Fibroblast of villous mesenchyme (primary cell): ENCODE measurements at places on chromosomes 3 and 15.

DNA sequence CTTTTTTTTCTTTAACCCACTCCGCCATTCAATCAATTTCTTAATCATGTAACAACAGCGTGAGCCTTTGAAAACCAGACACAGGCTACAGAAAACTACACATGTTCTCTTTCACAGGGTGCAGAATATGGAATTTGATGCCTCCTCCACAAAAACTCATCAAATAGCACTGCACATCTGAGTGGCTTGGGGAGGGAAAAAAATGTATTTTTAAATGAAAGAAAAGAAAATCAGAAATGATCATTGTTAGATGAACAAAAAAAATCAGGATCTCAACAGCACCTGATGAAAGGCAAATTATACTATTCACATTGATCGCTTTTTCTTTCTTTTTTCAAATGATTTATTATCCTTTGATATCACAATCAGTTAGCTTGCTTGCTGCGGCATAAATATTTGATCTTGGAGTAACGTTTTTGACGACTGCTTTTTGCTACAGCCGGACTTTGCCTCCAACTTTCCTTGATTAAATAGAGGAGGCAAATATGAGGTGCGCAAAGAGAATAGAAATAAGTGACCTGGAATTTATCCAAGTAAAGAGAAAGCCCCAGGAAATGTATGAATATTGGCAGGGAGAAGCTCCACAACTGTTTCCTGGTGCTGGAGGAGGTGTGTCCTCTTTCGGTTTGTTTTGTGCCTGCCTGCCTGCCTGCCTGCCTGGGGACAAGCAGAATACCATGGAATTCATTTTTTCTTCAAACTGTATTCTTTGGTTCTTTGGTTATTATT lies 63.1 kb downstream of the EDEM1 start:
- DNase-seq: no peak

- DNase-seq: peak; percentile 83
Measured at GRCh38 chr3:29693863-29694262, 413.0 kb downstream of the RBMS3 start.

GRCh38 chr3:12445523-12446240 lies 38.6 kb upstream of the TSEN2 start:
- no peak for DNase-seq

DNA sequence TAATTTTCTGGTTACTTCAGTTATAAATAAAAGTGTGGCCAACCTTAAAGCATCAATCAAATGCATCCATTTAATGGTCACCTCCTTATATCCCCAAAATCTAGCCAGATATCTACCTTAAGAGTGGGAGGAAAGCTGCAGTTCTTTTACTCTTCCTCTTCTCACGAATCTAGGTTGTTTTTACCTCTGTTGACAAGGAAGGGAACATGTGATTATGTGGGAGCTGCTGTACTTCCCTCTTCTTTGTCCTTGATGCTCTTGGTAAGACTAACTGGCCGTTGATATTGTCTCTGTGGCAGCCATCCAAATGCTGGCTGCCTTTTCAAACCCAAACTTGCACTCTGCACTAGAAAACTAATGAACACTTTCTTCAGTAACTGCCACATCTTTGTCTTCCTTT lies 275.3 kb upstream of the CADM2 start:
- DNase-seq: no peak

- DNase-seq: no peak
Measured at GRCh38 chr15:90230610-90231009, 3.1 kb downstream of the CIB1 start.

- peak; percentile 44 for DNase-seq
Measured at GRCh38 chr15:99361545-99362185, 110.4 kb downstream of the LRRC28 start.

- DNase-seq: no peak
Measured at GRCh38 chr3:188287762-188288505, 134.0 kb downstream of the LPP start.

- no peak for DNase-seq
Measured at GRCh38 chr15:101568309-101568708, 78.8 kb upstream of the PCSK6 start.

GRCh38 chr3:69435274-69436265 lies 49.7 kb upstream of the FRMD4B start:
- DNase-seq: no peak
